CD4-positive, CD25-positive, alpha-beta regulatory T cell (primary cell): ENCODE measurements at places on chromosomes 5 and 9. TPM values are rescaled to one million over a fixed set of nuclear protein-coding genes. Genes with fewer than 3 reads are reported as not detected.

The SPATA31C1 gene
- 0.19 TPM for polyA plus RNA-seq

The ZMAT2 gene
- polyA plus RNA-seq, result 97.5 TPM

The CBY3 gene
- not detected for polyA plus RNA-seq

GRCh38 chr5:172683264-172683644 lies 42.2 kb downstream of the NEURL1B start:
- no peak overlapping the region for H3K27ac ChIP-seq
- H3K36me3 ChIP-seq, result no peaks in the 10 kb centered on the region
- no peak for DNase-seq
- H3K4me3 ChIP-seq, result no peak overlapping the region
- no peaks in the 10 kb centered on the region for H3K4me1 ChIP-seq

- H3K4me1 ChIP-seq, result no peaks in the 10 kb centered on the region
- peaks cover 5% of the 10 kb centered on the region for H3K27me3 ChIP-seq
- H3K27ac ChIP-seq, result no peak overlapping the region
- H3K36me3 ChIP-seq, result no peaks in the 10 kb centered on the region
- H3K4me3 ChIP-seq, result no peak overlapping the region
Observed at GRCh38 chr5:34587355-34588241, 68.5 kb upstream of the RAI14 start.

- H3K4me1 ChIP-seq, result peaks cover 94% of the 10 kb centered on the region
- H3K36me3 ChIP-seq, result no peaks in the 10 kb centered on the region
- H3K27ac ChIP-seq, result peak overlapping the region; percentile 84
- DNase-seq, result peak; percentile 54
- H3K4me3 ChIP-seq, result peak overlapping the region; percentile 74
Observed at GRCh38 chr5:39213447-39214207, 5.7 kb downstream of the FYB1 start.

GRCh38 chr5:136418301-136418700 lies 53.0 kb upstream of the TRPC7 start:
- H3K27me3 ChIP-seq, result no peaks in the 10 kb centered on the region
- H3K4me1 ChIP-seq, result no peaks in the 10 kb centered on the region
- H3K27ac ChIP-seq, result no peak overlapping the region
- no peak overlapping the region for H3K4me3 ChIP-seq

DNA sequence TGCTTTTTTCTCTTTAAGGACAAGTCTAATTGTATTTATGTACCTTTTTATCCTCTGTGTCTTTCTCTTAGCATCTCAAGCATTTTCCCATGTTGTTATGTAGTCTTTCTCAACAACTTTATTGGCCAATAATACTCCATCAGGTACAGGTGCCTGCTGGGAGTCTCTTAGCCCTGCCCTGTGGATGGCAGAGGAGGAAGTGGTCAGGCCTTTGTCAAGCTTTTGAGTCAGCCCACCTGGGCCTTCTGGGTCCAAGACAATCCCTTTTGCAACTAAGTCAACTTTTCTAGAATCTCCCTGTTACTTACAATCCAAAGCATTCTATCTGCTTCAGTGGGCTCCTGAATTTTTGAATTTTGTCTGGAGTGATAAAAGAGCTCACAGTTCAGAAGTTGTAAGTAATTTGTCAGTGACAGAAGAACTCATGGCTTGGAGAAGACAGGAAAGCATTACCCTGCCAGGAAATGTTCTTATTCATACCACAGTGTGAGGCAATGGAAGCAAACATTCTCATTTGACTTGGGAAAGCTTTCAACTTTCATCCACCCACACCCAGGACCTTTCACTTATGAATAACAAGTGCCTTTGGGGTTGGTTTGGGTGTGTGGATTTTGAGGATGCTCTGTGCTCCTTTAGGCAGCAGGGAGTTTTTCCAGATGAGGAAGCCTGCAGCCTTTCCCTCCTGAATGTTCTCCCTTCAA lies 200.0 kb upstream of the S1PR3 start:
- no peak overlapping the region for H3K27ac ChIP-seq
- no peaks in the 10 kb centered on the region for H3K36me3 ChIP-seq
- H3K27me3 ChIP-seq, result no peaks in the 10 kb centered on the region
- no peaks in the 10 kb centered on the region for H3K4me1 ChIP-seq
- H3K4me3 ChIP-seq, result no peak overlapping the region

- DNase-seq, result no peak
- H3K27me3 ChIP-seq, result no peaks in the 10 kb centered on the region
- H3K36me3 ChIP-seq, result peaks cover 71% of the 10 kb centered on the region
- H3K4me3 ChIP-seq, result no peak overlapping the region
Observed at GRCh38 chr9:113528811-113529210, 65.3 kb downstream of the RGS3 start.
